Breast epithelium (tissue), 4 donors: ENCODE measurements at places on chromosomes 16 and 17. TPM values are rescaled to one million over a fixed set of nuclear protein-coding genes. Genes with fewer than 3 reads are reported as not detected.

RND2 gene
- total RNA-seq, result 0.16 TPM

ABCA10 gene
- total RNA-seq, result 13.6 TPM

CACNG5 gene
- total RNA-seq, result not detected

MSL1 gene
- total RNA-seq, result 79.3 TPM
